ENCODE measurements at places on chromosomes 6 and 20. TPM values are rescaled to one million over a fixed set of nuclear protein-coding genes. Genes with fewer than 3 reads are reported as not detected.

PKIB gene
- 0.52 TPM for total RNA-seq

- no peaks in the 10 kb centered on the region for H3K36me3 ChIP-seq
- H3K4me3 ChIP-seq = no peak overlapping the region
- no peak overlapping the region for H3K27ac ChIP-seq
- peaks cover 40% of the 10 kb centered on the region for H3K4me1 ChIP-seq
Observed at GRCh38 chr6:39084506-39084905, 30.5 kb downstream of the SAYSD1 start.

- H3K4me1 ChIP-seq = peaks cover 3% of the 10 kb centered on the region
- no peaks in the 10 kb centered on the region for H3K27me3 ChIP-seq
- H3K27ac ChIP-seq = no peak overlapping the region
- no peak for DNase-seq
- peaks cover 52% of the 10 kb centered on the region for H3K36me3 ChIP-seq
Observed at GRCh38 chr20:48691523-48691922, 136.3 kb downstream of the PREX1 start.

GSTA3 gene
- not detected for total RNA-seq

DNA sequence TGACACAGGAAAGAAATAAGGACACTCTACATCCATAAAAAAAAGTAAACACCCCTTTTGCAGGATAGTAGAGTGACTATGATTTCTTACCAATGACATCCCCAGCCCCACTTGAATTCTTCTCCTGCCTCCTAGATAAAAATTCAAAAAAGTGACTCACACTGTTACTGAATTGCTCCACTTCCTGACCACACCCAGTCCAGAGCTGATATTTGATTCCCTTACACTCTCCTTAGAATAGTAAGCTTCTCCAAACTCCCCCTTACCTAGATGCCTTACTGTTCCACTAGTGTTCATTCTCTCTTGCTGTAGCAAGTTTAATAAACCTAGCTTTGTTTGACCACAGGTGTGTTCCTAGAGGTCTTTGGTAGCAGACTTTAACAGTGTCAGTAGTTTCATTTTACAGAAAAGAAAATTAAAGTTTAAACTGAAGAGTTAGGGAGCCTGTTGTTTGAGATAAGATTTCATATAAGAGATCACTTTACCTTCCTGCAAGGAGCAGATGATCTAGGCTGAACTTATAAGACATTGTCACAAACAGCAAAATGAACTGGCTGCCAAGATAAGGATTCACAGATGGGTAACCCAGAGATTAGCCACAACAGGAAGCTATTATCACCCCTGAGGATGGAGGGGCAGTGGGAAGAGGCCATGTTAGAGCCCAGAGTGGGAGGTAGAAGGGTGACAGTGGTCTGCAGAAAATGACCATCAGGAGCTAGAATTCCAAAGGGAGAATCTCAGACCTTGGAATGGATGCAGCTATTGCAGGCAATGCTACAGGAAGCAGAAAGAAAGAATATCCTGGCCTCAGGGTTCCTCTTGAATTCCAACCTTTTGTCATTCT lies 28.4 kb upstream of the BTN3A2 start:
- DNase-seq = no peak
- peaks cover 39% of the 10 kb centered on the region for H3K4me1 ChIP-seq
- peak overlapping the region; percentile 8 for H3K27ac ChIP-seq
- no peaks in the 10 kb centered on the region for H3K36me3 ChIP-seq
- no peak overlapping the region for H3K4me3 ChIP-seq

COL21A1 gene
- total RNA-seq = not detected

DNA sequence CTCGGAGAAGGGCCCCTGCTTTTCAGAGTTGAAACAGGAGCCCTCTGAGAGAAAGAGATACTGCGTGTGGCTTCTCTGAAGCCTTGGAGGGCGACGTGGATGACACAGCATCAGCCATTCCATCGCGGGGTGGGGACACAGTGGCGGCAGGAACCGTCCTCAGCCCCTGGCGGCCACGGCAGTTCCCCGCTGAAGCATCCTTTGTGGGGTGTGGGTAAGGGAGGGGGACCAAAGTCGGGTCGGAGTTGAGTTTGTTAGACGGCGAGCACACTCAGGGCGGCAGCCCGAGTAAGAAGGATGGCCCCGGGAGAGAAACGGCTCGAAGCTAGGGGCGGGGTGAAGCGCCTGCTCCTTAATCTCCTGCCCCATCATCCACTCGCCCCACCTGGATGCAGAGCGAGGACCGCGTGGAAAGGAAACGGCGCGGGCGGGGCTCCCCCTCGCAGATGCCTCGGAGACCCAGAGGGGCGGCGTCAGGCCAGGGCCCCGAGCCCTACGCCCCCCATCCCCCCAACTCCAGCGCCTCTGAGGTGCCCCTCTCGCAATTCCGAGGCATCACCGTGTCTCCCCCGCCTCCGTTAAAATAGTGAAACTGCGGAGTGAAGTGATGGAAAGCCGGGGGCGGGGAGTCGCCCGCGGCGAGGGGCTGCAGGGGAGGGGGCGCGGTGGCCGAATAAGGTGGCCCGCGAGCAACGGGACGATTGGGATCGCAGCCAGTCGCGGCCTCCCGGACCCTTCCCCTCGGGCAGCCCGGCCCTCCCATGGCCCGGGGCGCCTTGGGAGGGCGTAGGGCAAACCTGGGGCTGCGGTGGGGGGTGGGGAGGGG lies 796 bp upstream of the RREB1 start:
- peak overlapping the region; percentile 76 for H3K4me3 ChIP-seq
- H3K27me3 ChIP-seq = peaks cover 4% of the 10 kb centered on the region
- peaks cover 9% of the 10 kb centered on the region for H3K36me3 ChIP-seq
- DNase-seq = peak; percentile 53

GRCh38 chr6:36679043-36679833 lies 724 bp downstream of the CDKN1A start:
- H3K4me3 ChIP-seq = peak overlapping the region; percentile 96
- peak overlapping the region; percentile 89 for H3K27ac ChIP-seq
- DNase-seq = peak; percentile 30
- peaks cover 56% of the 10 kb centered on the region for H3K4me1 ChIP-seq
- peaks cover 3% of the 10 kb centered on the region for H3K27me3 ChIP-seq
- peaks cover 28% of the 10 kb centered on the region for H3K36me3 ChIP-seq

DNA sequence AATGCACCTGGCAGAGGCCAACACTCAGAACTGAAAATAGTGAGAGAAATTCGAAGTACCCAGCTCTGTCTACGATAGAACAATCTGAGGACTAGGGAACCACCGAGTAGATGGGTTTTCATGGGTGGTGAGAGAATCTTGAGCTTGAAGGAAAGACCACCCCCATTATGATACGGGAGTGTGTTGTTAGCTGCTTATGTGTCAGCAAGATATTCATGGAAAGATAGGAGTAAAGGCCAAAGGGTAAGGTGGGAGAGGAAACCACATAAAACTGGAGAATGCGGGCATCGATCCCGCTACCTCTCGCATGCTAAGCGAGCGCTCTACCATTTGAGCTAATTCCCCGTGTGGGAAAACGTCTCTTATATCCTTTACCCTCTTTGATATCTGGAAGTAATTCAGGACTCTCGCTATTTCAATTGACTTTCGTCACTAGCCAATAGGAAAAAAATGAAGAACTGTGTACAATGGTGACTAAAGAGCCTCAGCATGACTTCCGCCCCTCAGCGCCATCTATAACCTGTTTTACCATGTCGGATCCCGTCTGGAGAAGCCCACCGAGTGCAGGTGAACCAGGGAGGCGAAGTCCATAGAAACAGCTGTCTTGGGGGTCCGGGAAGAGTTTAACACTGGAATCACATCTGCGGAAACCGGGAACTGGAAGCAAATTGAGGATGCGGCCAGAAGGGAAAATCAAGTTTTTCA lies 25.0 kb upstream of the ABT1 start:
- DNase-seq = peak; percentile 37
- H3K36me3 ChIP-seq = no peaks in the 10 kb centered on the region
- H3K4me3 ChIP-seq = peak overlapping the region; percentile 90
- H3K4me1 ChIP-seq = peaks cover 37% of the 10 kb centered on the region
